ENCODE measurements at places on chromosomes 2 and 18. TPM values are rescaled to one million over a fixed set of nuclear protein-coding genes. Genes with fewer than 3 reads are reported as not detected.

GRCh38 chr18:21896732-21897336 is 156.2 kb downstream of the MIB1 start:
- DNase-seq: no peak

ATP8B1 gene
- total RNA-seq: 5.0 TPM

- DNase-seq: no peak
These were observed 38.0 kb downstream of the CMPK2 start for GRCh38 chr2:6827566-6828298.

RIT2 gene
- total RNA-seq: not detected

DNA sequence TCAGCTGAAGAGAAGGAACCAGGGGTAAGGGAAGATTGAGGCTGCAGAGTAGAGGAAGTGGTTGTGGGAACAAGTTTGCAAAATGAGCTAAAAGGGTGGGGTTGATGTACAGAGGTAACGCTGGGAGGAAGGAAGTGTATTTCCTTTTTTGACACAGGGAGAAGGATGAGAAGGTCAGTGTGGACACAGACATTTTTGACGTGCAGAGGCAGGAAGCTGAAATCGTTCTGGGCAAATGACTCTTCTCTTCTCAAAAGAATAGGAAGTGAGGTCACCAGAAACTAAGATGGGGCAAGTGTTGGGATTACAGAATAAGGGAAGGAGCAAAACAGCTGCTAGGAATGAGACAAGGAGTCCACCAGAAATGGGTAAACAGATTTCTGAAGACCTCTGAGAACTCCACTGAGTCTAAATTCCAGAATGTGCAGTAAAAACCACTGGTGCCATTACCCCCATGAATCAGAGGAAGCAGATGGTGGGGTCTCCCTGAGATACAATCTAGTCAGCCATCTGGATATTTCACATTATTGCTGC is 20.0 kb upstream of the RNF149 start:
- DNase-seq: no peak

BOLL gene
- total RNA-seq: not detected

GRCh38 chr18:34943587-34943986 is 97.6 kb upstream of the MAPRE2 start:
- DNase-seq: no peak

- DNase-seq: no peak
These were observed 11.3 kb downstream of the ZNF516 start for GRCh38 chr18:76483780-76484179.

SATB2 gene
- 1.1 TPM for total RNA-seq

- no peak for DNase-seq
These were observed 69.3 kb downstream of the MBP start for GRCh38 chr18:77063260-77063659.

Measured in Right ventricle myocardium inferior (tissue), 1 donor.